NCI-H460 (cell line): ENCODE measurements at places on chromosomes 4 and X. TPM values are rescaled to one million over a fixed set of nuclear protein-coding genes. Genes with fewer than 3 reads are reported as not detected.

DNA sequence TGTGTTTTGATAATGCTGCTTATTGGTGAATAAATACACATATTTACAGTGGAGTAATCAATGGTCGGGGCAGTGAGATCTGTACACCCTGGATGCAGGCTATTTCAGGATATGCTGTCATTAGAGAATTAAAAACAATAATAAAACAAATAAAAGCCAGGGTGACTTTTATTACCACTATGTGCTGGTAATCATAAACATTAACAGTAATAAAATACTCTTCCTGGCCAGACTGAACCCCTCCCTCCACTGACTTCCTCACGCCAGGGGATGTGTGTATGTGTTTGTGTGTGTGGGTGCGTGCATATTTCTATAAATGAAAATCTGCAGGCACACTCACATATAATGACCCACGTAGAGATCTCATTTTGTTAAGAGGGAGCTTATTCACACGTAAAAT is 98.0 kb upstream of the MAP9 start:
- no peak for DNase-seq

UCP1 gene
- total RNA-seq, result not detected in 2 replicates

NEUROG2 gene
- total RNA-seq, result not detected in 2 replicates

DNA sequence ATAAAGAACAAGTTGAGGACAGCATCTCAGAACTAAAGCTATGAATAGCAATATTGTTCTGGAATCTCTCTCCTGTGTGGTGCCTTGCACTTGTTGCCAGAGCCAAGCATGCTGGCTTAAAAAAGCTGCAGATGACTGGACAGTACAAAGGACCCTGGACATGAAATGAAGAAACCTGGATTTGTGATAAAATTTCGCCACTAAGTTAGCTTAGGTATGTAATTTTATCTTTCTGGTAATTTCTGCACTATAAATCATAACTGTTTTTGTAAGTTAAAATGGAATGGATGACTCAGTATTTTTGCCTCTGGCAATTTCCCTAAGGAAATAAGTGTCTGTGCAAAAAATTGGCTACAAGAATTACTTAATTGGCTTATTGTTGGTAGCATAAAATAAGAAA is 317.2 kb downstream of the CAMK2D start:
- DNase-seq, result no peak

GRCh38 chrX:24014388-24015018 is 12.5 kb downstream of the KLHL15 start:
- DNase-seq, result no peak

DNA sequence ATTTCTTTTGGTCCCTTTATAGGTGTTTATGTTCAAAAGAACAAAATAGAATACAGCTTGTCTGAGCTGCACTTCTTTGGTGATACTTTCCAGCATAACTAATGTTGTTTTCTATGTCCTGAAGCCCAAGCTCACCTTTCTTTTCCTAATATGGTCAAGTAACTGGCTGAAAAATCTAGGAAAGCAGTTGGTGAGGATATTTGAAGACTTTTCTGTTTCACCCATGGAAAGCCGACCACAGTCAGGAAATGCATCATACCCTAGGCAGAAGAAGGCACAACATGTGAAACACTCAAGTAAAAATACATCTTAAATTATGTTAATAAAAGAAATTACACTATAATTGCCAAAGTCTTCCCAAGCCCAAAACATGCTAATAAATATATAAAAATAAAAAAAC is 337.0 kb downstream of the PDGFC start:
- no peak for DNase-seq

TRIM60 gene
- total RNA-seq, result not detected in 2 replicates

- DNase-seq, result peak; percentile 36
These were observed 260.9 kb downstream of the GLUD2 start for GRCh38 chrX:121308276-121308805.

- no peak for DNase-seq
These were observed 40.3 kb downstream of the C4orf54 start for GRCh38 chr4:99617374-99617773.

GRCh38 chr4:186932631-186933187 is 209.1 kb upstream of the FAT1 start:
- DNase-seq, result no peak

STK26 gene
- 70.5 and 71.2 TPM in 2 replicates for total RNA-seq

JAKMIP1 gene
- 0.05 and 0.20 TPM in 2 replicates for total RNA-seq

DNA sequence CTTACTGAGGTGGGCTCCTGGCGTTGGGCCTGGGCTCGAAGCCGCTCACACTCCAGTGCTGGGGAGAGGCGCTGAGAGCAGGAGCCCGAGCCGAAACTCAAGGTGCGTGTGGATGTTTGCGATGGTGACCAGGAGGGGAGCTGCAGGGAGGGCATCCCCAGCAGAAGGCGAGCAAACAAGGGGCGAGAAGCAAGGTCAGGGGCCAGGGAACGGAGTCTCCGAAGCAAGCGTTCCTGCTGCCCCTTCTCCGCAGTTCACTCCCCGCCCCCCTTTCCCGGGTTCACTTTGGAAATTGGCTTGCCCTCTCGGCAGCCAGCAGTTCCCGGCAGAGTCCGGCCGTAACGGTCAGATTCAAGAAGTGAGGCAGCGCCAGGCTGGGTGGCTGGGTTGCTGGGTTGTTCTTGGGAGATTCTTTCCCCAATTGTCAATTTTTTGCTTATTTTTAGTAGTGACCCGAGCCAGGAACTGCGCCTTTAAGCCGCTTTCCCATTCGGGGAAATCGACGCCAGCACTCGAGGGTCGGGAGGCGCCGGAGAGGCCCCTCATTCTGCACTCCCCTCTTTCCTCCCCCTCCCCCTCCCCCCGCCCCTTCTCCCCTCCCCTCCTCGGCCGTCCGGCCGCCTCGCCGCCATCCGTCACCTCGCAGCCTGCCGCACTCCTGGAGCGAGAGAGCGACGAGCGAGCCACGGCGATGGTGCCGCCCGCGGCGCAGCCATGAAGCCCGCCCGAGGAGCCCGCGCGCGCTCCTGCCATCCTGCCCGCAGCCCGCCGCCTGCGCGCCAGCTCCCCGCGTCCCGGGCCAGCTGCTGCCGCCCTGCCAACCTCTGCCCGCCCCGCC is at the start of gene FRMPD3:
TSS of gene FRMPD3 (plus strand) at position 655 of the 838 bp plus-strand sequence. CDS start 76,937 bp downstream, outside the sequence.
- no peak for DNase-seq

GRCh38 chrX:123217077-123217476 is 33.0 kb downstream of the GRIA3 start:
- no peak for DNase-seq

- DNase-seq, result no peak
These were observed 556.5 kb upstream of the NR3C2 start for GRCh38 chr4:148998719-148999118.

NFXL1 gene
- total RNA-seq, result 9.2 and 14.3 TPM in 2 replicates
